Chondrocyte (in vitro differentiated cells): ENCODE measurements at places on chromosomes 5 and 9. TPM values are rescaled to one million over a fixed set of nuclear protein-coding genes. Genes with fewer than 3 reads are reported as not detected.
A peak's percentile ranks its signal among the peaks of the same experiment; 100 is the strongest.

The ROR2 gene
- 16.0 to 19.4 TPM (median 18.6 TPM) in 3 replicates for total RNA-seq

The FGFR4 gene
- total RNA-seq: 0.27 to 1.9 TPM (median 1.1 TPM) in 3 replicates

DNA sequence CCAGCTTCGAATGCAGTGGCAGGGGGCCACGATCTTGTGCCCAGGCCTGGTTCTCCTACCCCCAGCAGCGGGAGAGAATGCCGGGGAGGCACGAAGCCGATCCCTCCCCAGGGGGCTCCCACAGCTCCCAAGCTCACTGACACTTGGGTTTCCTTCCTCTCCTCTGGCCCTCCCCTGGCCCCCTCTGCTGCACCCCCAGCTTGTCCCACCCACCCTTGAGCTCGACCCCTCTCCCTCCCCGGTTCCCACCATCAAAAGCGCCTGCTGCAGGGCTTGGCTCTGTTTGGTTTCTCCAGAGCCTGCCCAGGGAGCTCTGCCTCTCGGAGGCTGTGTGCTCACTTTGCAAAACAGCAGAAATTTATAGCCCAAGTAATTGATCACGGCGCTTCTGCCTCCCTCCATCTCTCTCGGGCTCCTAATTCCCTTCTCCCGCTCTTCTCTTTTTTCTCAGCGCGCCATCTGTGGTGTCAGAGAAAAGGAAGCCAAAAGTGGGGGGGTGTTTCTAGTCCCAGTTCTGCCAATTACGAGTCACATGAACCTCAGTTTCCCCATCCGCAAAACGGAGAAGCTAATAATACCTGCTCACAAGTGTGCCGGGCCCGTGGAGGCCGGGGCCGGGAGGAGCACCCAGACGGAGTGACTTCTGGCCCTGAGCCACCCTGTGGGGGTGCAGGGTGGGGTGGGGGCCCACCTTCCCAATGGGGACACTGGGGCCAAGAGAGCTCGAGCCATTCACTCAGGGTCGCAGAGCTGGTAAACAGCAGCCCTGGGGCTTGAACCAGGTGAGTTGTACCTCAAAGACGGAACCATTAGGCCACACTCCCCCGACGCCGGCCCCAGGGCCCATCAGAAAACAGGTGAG lies 141.2 kb upstream of the IER5L start:
- H3K27ac ChIP-seq: peak overlapping the region; percentile 92
- H3K27me3 ChIP-seq: no peaks in the 10 kb centered on the region
- peaks cover 94% of the 10 kb centered on the region for H3K4me1 ChIP-seq
- no peak overlapping the region for H3K4me3 ChIP-seq
- peak; percentile 86 for DNase-seq

DNA sequence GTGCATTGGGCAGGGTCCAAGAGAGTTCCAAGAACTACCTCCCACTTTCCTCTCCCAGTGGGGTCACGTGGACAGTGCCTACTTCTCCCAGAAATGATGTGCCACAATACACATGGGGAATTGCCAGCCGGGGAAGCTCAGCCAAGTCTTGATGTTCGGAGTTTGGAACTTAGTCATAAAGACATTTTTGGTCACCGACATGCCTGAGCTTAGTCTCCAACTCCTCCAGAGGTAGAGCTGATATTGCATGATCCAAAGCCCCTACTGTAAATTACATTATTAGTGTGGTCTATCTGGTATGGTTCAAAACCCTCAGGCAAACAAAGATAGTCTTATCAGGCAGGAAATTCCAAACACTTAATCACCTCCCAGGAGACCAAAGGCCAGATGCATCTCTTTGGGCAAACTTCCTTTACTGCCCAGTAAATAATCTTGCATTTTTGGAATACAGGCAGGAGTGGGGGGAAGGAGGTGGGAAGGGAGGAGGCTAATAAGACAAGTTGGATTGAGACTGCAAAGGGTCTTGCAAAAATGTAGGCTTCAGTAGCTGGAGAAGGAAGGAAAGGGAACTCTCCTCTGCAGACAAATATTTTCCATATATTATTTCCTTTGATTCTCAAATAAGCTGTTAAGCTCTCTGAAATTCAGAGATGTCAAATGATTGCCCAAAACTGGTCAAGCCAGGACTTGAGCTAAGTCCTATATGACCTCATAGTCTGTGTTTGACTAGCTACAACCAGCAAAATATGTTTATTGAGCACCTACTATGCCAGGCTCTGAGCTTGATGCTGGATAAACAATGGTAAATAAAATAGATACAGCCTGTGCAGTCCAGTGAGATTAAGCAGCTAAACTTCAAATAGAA lies 99.4 kb downstream of the DRD1 start:
- H3K4me1 ChIP-seq: no peaks in the 10 kb centered on the region
- no peak overlapping the region for H3K27ac ChIP-seq
- no peaks in the 10 kb centered on the region for H3K36me3 ChIP-seq
- H3K4me3 ChIP-seq: no peak overlapping the region
- peaks cover 8% of the 10 kb centered on the region for H3K27me3 ChIP-seq
- no peak for DNase-seq

- H3K27me3 ChIP-seq: peaks cover 3% of the 10 kb centered on the region
- H3K4me1 ChIP-seq: peaks cover 17% of the 10 kb centered on the region
- DNase-seq: no peak
- H3K27ac ChIP-seq: no peak overlapping the region
Observed at GRCh38 chr5:168135897-168136296, 155.5 kb upstream of the WWC1 start.
